NCI-H2081 treated with DMSO at 0.1 percent for 48 hours (cell line): ENCODE measurements at places on chromosomes 7 and 10.
A peak's percentile ranks its signal among the peaks of the same experiment; 100 is the strongest.

DNA sequence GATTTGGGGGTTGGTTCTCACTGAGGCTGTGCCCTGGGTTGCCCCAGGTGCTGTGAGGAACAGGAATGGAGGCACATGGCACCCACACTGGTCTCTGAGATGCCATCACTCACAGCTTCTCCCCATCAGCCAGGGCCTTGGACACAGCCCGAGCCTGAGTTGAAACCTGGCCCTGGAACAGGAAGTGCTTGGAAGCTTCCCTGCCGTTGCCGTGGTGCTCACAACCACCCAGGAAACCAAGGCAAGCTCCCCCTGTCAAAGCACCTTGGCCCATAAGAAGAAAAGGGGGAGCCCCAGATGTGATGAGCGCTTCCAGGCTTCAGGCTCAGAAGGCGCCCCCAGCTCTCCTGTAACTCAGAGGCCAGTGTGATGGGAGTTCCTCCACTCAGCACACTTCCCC lies at the start of gene BTBD16:
Gene BTBD16, plus strand, starts transcription at position 221 of the 400 bp plus-strand sequence. CDS start 3,786 bp downstream, outside the sequence.
- no peak for DNase-seq

- no peak for DNase-seq
Observed at GRCh38 chr7:129557686-129558481, 53.6 kb upstream of the NRF1 start.

DNA sequence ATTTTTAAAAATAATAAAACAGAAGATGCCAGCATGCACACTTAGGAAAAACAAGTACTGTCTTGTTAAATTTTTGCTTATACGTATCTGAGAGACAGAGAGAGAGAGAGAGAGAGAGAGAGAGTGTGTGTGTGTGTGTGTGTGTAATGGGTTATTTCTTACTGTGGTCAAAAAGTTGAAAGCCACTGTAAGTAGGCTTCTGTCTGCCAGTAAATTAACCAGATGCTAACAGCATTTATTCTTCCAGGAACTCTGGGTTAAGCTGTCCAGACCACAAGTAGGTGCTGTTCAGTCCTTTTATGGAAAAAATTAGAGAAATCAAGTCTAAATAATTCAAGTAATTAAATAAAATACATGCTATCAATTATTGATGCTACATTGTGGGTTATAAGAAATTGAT lies 39.7 kb downstream of the RNF32 start:
- DNase-seq, result no peak

DNA sequence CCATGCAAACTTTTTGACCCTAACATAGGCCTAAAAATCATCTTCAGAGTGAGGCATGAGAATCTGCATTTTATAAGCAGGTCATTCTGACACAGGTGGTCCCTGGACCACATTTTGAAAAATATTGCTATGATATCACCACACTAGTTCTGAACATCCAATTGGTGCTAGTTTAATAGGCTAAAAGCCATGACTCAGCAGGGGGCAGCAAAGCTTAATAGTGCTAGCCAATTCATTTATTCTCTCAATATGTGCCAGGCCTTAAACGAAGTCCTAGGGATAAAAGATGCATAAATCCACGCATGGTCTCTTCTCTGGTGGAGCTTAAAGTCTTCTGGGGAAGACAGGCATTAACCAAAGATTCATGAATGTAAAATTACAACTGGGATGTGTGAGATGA lies 10.2 kb upstream of the SLC25A28 start:
- no peak for DNase-seq

- DNase-seq, result no peak
Observed at GRCh38 chr7:158589653-158590052, 2.0 kb upstream of the PTPRN2 start.

GRCh38 chr7:101618207-101618839 lies 10.8 kb downstream of the MYL10 start:
- DNase-seq, result no peak

DNA sequence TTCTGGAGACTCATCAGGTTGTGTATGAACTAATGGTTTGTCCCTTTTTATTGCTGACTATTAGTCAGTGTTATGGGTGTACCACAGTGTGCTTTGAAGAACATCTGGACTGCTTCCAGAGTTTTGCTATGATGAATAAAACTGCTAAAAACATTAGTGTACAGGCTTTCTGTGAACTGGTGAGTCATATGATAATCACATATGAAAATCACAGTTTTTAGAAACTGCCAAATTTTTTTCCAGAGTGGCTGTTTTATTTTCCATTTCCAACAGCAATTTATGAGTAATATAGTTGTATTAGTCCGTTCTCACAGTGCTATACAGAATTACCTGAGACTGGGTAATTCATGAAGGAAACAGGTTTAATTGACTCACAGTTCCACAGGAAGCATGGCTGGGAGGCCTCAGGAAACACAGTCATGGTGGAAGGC lies 281.2 kb upstream of the VSTM2A start:
- DNase-seq, result no peak

- DNase-seq, result no peak
Observed at GRCh38 chr10:51964630-51965029, 265.2 kb upstream of the CSTF2T start.

DNA sequence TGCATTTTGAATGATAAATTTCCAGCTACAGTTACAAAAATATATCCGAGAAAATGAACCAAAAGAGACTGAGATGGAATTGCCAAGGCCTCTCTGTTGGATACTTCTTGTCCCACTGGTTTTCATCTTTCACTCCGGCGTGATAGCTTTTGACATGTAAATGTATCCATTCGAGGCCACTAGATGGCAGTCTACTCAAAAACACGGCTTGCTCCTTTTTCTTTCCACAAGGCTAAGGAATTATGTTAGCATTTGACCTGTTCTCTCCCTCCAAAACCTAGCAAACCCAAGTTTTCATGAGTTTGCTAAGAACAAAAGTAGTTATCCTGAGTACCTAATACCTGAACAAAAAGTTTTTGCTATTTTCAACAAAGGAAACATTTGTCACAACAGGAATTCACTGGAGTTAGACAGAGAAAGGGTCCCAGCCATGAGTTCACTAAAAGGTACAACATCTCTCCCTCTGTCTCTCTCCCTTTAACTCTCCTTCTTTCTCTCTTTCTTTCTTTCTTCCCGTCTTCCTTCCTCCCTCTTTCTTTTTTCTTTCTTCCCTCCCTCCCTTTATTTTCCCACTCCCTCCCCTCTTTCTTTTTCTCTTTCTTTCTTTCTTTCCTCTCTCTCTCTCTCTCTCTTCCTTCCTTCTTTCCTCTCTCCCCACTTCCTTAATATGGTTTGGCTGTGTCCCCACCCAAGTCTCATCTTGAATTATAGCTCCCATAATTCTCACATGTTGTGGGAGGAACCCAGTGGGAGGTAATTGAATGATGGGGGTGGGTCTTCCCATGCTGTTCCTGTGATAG lies 207.9 kb upstream of the MYO3A start:
- peak; percentile 36 for DNase-seq

DNA sequence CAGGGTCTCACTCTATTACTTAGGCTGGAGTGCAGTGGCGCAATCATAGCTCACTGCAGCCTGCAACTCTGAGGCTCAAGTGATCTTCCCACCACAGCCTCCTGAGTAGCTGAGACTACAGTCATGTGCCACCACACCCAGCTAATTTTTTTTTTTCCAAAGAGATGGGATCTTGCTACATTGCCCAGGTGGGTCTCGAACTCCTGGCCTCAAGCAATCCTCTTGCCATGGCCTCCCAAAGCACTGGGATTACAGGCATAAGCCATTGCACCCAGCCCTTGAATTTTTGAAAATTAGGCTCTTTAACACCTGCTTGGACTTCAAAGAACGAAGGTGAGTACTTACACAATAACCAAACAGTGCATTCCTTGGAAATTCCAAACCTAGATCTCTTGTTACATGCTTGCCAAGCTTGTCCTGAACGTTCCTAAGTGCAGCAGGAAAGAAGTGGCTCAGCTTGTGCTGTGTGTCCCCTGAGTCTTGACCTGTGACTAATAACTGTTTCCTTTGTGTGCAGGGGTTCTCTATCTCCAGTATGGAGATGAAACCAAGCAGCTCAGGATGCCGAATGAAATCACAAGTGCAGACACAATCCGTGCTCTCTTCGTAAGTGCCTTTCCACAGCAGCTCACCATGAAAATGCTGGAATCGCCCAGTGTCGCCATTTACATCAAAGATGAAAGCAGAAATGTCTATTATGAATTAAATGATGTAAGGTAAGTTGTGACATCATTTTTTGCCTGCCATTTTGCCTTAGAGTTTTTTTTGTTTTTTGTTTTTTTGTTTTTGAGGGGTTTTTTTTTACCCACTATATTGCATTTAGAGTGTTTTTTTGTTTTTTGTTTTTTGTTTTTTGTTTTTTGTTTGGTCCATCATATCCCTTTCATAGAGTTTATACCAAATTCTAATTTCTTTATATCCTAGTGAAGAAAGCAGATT lies 223.8 kb downstream of the KIAA1217 start:
- DNase-seq, result no peak

- no peak for DNase-seq
Observed at GRCh38 chr7:107145067-107145838, 23.6 kb upstream of the HBP1 start.

GRCh38 chr7:26859720-26860119 lies 4.7 kb downstream of the SKAP2 start:
- no peak for DNase-seq

DNA sequence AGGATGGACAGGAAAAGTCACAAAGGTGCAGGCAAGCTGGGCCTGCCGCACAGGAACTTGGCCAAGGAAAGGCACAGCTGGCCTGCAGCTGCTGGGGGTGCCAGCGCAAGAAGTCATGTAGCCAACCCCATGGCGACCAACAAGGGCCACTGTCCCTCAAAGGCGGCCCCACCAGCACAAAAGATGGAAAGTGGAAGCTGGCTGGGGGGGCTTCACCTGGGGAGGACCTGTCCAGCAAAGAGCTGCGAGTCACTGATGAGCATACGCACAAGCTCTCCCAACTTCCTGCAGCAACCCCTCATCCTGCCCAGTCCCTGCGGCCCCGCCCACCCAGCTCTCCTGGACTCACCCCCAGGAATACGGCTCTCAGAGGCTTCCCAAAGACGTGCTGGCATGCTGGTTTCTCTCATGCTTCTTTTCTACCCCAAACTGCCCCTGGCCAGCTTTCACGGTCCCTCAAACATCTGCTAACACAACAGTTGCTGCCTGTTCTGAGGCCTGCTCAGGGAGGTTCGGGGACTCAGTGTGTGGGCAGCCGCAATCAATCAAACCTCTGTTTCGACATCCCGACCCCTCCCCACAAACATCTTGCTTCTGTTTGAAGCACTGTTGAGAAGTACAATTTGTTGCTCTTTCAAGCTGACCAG lies 67.6 kb downstream of the FAM53B start:
- DNase-seq, result no peak

GRCh38 chr10:113348694-113349093 lies 204.2 kb upstream of the HABP2 start:
- no peak for DNase-seq

- no peak for DNase-seq
Observed at GRCh38 chr7:953547-954327, 743 bp downstream of the ADAP1 start.

DNA sequence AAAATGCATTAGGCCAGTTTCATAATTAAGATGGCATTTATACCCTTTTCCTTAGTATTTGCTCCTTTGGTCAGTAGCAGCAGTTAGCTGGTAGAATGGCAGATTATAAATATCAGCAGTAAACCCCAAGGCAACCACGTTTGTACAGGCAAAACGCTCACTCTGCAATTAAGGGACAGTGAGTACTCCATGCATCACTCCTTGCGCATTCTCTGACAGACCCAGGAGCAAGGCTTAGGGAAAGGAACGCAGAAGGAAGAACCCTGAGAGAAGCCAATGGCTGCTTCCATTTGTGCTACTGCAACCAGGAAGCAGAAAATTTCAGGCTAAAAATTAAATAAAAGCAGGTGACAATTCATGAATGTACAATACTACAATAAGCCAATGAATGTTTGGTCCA lies 12.9 kb downstream of the ETV1 start:
- no peak for DNase-seq

GRCh38 chr7:1096156-1097119 lies 8.5 kb downstream of the GPER1 start:
- DNase-seq, result no peak

DNA sequence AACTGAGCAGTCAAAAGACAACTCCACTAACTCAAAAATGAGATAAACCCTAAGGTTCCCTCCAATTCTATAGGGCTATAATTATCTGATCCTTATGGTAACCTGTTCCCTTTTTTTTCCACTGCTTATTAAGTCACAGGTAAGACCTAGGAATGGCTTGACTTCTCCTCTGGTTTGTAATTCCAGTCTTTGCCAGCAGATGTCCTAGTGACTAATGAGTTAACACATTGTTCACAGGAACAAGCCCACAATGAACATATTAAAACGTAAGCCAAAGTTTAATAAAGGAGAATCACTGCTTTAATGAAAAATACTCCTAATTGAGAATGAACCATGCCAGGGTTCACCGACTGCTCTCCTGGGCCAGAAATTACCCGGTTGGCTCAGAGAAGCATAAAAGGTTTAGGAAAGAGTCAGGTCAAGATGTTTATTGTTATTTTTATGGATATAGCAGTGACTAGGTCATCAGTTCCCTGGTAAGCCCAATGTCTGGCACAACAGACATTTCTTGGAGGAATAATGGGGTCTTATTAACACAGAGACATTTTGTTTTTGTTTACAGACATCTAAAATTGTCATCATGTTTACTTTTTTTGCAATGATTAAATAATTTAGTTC lies 120.1 kb downstream of the ELAPOR2 start:
- peak; percentile 35 for DNase-seq

GRCh38 chr10:122342293-122343134 lies 32.0 kb upstream of the PLEKHA1 start:
- DNase-seq, result no peak

GRCh38 chr10:119549247-119549999 lies 6.9 kb upstream of the RGS10 start:
- DNase-seq, result no peak

DNA sequence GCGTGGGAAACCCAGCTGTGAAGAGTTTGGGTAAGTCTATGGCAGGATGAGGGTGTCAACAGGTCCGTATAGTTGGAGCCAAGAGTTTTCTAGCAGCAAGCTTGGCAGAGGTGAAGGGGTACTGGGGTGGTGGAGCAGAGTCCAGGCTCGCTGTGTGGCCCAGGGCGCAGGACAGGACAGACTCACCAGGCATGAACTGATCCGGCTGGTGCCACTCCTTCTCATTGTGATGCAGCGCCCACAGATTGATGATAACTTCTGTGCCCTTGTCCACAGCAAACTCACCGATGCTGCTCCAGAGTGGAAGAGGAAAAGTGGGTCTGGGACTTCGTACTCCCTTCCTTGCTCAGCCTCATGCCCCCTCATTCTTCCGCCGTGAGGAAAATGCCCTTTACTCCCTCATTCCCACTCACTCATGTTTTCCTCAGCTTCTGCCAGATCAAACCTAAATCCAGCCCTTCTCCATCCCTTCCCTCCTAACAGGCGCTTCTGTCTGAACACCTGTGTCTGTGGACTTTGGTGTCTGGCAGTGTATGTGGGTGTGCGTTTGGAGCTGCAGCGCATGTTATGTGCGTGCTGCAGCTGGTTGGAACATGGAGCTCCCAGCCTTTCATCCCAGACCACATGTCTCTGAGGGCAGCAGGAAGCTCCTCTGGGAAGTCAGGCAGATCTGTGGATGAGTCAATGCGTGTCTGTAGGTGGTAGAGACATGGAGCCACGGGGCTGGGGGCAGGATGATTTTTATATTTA lies 5.7 kb downstream of the CYP17A1 start:
- DNase-seq, result no peak

DNA sequence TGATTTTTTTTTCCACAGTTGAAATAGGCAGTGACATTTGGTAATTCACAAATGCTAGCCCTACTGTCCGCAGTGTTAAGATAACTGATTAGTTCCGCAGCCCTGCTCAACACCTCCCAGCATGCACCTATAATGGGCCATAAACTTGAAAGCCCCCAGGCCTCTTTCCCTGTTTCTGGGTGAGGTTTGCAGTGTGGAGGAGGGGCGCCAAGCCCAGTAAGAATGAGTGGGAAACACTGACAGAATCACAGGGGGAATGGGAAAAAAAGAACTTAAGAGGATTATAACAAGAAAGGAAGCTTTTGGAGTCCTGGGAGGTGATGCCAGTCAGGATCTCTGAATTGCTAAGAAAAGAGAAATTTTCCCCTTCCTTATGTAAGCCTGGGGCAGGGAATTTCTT lies 39.6 kb upstream of the SP8 start:
- DNase-seq, result no peak
